Caki2 (cell line): ENCODE measurements at places on chromosomes 3 and 15. TPM values are rescaled to one million over a fixed set of nuclear protein-coding genes. Genes with fewer than 3 reads are reported as not detected.

DNA sequence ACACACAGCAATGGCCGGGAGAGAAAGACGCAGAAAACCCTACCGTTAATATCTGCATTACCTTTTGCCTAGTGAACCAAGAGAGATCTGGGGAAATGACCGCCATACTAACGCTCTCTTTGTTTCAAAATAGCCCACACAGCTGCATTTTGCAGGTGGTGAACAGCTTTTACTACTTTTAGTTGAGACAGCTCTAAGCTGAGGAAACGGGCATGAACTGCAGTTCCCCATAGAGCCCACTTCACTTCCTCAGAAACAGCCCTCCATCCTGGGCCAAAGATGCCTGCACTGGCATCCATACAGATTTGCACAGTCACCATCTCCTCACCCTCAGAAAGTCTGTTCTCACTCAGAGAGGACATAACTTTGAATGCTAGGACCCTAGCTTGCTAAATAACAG lies 45.0 kb downstream of the ZNF860 start:
- DNase-seq: no peak

GRCh38 chr3:48689384-48689783 lies 3.7 kb upstream of the NCKIPSD start:
- no peak for DNase-seq

DNA sequence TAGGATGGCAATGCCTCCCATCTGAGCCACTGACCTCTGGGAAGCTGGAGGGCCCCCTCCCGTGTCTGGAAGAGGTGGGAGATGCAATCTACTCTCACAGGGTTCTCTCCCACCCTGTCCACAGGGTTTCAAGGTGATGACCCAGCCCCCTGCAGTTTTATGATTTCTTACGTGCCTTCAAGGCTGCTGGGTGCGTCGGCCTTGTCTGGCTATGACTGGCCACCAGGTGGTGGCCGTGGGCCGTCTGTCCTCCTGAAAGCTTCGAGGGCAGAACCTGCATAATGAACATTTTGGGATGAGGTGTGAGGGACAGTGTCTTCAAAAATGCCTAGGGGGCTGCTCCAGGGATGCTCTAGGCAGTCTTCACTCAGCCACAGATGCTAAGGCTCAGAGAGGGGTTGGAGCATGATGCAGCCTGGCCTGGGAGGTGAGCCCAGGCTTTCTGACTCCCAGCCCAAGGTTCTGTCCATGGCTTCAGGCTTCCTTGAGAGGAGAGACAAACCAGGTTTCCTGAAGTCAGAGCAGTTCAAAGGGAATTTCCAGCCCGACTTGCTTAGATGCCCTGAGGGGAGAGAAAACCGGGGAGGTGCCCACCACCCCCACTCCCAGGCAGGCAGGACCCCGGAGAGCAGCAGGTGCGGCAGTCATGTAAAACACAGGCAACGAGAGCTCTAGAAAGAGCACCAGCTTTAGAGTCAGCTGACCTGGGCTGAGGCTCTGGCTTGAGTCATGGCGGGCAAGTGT lies 18.7 kb downstream of the ISG20 start:
- peak; percentile 29 for DNase-seq

GRCh38 chr15:72229076-72229946 lies 1.7 kb downstream of the PKM start:
- peak; percentile 29 for DNase-seq

GRCh38 chr3:179991104-179991503 lies 45.6 kb downstream of the PEX5L start:
- peak; percentile 67 for DNase-seq

DNA sequence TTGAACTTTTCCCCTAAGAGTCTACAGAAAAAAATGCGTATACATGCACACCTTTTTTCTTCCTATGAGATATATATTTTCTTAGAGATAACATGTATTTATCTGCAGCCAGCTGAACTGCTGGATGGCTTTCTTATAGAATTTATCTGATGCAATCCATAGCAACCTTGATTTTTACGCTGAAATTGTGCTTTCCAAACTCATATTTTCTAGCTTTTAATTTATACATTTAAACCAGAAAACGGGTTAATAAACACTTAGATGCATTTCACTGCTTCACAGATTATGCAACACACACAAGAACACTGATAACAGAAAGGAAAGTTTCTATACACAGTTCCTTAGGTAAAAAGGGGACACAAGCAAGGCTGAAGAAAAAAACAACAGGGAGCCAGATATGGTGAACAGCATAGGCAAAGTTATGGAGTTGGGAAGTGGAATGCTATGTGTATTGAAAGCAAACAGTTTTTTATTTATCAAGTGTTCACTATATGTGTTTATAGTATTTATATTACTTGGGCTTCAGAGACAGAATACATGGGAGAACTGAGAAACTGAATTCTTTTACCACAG lies 149.5 kb downstream of the SPATA16 start:
- no peak for DNase-seq

DNA sequence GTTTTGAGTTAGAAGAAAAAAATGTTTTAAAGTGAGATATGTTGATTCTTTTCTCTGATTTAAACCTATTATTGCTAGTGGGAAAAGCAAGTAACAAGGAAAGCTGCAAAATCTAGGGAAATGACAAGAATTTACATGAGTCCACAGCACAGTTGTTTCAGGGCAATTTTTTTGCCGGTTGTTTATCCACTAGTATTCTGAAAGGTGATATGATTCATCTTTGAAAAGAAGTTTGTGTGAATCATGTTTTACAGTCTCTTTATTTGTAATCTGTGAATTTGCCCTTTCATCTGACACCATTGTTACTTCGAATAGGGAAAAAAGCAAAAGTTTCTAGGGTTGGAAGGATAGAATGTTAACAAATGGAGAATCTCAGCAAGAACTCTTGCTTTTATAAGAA lies 894.7 kb downstream of the OTOL1 start:
- DNase-seq: no peak

DNA sequence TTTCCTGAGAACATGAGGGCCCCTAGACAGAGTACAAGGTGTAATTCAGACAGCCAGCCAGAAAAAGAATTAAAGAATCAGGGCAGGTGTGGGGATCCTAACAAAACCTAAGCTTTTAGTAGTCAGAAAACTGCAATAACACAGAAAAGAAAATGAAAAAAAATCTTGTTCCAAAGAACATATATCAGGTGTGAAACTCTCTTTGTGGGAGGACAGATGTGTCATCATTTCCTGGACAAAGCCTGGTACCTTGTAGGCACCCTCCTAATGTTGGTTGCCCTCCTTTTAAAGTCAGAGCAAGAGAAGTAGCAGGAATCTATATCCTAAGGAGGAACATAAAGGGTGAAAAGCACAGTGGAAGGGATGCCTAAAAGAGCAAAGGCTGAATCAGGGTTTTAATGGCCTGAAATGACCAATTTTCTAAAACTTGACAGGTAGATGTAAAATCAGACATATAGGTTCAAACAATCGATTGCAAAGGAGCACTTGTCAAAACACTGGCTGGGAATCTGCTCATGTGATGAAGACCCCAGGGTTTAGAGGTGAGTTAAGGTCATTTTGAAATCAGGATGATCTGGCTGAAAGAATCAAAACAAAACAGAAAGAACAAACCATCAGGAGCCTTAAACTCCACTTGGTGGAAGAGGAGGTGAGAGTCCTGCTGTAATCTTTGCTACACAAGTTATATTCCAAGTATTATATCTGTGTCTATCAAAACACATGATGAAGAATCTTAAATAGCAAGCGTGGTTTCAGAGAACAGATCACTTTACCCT lies 54.9 kb downstream of the TGFBR2 start:
- no peak for DNase-seq

DNA sequence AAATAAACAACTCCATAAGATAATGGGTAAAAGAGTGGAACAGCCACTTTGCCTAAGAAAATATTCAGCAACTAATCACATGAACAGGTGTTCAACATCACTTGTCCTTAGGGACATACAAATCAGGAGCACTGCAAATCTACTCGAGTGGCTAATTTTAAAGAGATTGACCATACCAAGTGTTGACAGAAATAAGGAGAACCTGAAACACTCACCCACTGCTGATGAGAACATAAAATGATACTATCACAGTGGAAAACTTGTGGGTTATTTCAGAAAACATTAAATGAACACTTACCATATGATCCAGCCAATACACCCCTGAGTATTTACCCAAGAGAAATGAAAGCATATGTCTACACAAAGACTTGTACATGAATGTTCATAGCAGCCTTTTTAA lies 70.5 kb downstream of the GABRB3 start:
- DNase-seq: no peak

DNA sequence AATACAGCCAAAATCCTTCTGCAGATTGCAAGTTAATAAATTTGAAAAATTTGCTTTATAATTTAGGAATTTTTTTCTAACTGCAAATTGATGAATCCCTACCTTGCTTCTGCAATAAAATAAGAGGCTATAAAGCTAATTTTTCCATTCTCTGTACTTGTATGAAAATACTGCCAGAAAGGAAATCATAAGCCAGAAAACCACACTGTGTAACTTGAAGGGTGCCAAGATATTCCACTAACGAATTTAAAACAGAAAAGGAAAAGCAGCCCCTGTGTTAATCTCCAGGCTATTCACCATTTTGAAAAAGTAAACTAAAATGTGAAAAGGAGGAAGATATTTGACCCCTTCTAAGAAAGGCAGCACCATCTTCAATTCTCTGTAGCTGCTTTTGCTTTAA lies 557.9 kb upstream of the ZNF385D start:
- no peak for DNase-seq

DNA sequence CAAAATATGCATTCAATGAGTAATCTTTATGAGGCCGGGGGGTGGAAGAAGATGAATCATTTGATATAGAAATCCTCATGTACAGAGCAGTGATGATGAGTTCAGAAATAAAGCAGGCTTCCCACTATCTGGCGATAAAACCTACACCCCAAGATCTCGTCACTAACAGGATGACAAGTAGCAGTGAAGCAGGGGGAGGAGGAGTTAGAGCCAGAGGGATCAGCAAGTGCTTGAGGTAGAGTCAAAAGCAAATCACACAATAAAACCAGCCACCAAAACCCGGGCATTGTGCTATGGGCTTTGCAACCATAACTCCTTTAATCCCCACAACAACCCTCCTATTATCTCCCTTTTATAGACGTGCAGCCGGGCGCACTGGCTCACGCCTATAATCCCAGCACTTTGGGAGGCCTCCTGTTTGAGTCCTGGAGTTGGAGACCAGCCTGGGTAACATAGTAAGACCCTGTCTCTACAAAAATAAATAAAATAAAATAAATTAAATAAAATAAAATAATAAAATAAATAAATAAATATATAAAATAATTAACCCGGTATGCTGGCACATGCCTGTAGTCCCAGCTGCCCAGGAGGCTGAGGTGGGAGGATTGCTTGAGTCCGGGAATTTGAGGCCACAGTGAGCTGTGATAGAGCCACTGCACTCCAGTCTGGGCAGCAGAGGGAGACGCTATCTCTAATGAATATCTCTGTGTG lies 53.0 kb downstream of the STARD5 start:
- no peak for DNase-seq

DNA sequence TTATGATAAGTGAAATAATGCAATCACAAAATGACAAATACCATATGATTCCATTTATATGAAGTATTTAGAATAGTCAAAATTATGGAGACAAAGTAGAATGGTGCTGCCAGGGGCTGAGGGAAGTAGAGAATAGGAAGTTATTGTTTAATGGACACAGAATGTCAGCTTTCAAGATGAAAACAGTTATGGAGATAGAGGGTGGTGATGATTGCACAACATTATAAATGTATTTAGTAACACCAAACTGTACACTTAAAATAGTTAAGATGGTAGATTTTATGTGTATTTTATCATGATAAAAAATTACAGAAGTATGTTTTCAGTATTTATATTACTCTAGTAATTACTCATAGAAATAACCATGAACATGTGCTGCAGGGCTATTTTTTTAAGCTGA lies 100.8 kb upstream of the AZI2 start:
- DNase-seq: no peak

- peak; percentile 44 for DNase-seq
Measured at GRCh38 chr3:158845765-158846350, 44.0 kb downstream of the MFSD1 start.

GRCh38 chr3:192022412-192022811 lies 561.4 kb downstream of the PYDC2 start:
- DNase-seq: no peak

DNA sequence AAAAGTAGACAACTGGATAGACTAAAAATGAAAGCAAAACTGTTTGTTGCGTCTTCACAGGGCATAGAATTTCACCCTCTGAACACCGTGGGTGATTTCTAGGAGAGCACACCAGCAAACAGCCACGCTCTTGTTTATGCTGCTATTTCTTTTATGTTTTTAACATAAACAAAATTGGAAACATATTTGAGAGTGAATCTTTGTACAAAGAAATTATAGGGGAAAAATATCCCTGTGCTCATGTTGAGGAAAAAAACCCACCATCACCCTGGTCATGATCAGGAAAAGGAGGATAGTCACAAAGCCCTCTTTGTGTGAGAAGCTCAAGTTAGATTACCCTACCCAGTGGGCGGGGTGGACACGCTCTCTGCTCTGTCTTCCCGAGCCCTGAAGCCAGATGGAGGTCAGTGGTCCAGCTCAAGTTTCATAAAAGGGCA lies 313.3 kb downstream of the SATB1 start:
- no peak for DNase-seq

The LRRC31 gene
- total RNA-seq: 0.47 and 0.98 TPM in 2 replicates

The RLBP1 gene
- not detected in 2 replicates for total RNA-seq

The GLDN gene
- not detected in 2 replicates for total RNA-seq

The AMT gene
- not detected in 2 replicates for total RNA-seq

The SERP1 gene
- total RNA-seq: 161 and 222 TPM in 2 replicates

The COL6A5 gene
- total RNA-seq: not detected in 2 replicates

The GOLGA6L7 gene
- total RNA-seq: not detected in 2 replicates

The NCKIPSD gene
- total RNA-seq: 4.0 and 25.1 TPM in 2 replicates
